ENCODE measurements at places on chromosomes 2 and 18.

- no peak for DNase-seq
Measured at GRCh38 chr2:11102466-11102865, 52.8 kb upstream of the SLC66A3 start.

DNA sequence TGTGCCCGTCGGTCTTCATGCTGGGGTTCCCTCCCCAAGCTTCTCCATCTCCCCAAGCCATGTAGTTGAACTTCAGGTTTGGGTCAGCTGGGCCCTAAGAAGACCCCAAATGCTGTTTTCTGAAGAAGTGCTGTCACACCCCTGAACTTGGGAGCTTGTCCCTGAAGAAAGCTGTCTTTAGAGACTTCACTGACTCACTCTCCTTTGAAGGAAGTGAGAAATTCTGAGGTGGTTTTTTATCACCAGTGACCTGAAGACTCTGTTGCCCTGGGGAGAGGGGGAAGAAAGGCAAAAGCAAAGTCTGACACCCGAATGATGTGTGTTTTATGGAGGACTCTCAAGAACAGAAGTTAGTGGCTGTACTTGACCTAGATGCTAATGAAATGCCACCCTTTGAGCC, 83.6 kb upstream of the BCL2L11 start:
- DNase-seq: no peak

GRCh38 chr2:8488001-8488738, 193.7 kb upstream of the ID2 start:
- DNase-seq: no peak

DNA sequence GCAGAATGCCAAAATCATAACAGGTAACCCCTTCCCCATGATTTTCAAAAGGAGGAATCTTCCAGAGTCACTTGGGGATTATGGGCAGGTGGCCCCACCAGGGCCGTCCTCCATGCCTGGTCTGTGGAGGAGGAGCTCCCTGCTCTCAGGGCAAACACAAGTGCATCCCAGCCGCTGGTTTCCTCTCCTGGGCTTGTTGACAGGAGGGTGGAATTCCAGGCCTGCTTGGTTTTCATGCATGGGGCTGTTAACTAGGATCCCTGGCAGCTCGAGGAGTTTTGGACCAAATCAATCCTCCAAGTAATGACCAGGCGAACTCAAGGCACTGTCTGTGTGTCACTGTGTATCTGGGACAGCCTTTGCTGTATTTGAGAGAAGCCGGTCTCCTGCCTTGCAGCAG, 45.3 kb downstream of the FOSL2 start:
- peak; percentile 21 for DNase-seq

DNA sequence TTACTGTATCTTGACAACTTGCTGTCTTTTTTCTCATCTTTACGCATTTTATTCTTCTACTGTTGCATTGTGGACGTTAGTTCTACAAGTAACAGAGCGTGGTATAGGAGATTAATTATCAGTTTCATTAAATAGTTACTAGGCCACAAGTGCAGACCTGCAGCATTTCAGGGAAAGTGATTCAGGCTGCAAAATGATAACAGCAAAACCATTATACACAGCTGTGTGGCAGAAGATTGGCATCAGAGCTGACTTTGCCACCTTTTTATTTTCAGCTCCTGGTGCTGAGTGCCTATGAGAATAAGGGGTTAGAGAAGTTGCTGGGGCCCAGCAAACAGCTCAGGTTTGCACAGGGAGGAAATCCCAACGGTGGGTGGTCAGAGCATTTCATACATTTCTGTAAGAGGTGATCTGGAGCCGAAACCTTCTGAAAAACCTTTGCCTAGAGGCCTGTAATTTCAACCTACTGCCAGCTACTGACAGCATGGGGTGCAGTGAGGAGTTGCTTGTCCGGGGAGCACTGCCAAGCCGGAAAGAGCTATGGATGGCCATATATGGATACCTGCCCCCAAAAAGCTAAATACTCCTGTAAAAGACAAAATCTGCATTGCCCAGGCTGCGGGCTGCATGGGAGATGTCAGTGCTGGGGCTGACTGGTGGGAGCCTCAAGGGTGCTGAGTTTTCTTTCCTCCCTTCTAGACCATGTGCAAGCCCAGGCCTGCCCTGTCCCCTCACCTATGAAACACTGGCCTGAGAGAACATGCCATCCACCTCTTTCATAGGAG, 2.7 kb upstream of the CCBE1 start:
- DNase-seq: no peak

GRCh38 chr18:45361125-45361851, 254.0 kb upstream of the SLC14A2 start:
- DNase-seq: no peak

- DNase-seq: no peak
Measured at GRCh38 chr2:227592694-227593387, 5.9 kb upstream of the SCYGR2 start.

DNA sequence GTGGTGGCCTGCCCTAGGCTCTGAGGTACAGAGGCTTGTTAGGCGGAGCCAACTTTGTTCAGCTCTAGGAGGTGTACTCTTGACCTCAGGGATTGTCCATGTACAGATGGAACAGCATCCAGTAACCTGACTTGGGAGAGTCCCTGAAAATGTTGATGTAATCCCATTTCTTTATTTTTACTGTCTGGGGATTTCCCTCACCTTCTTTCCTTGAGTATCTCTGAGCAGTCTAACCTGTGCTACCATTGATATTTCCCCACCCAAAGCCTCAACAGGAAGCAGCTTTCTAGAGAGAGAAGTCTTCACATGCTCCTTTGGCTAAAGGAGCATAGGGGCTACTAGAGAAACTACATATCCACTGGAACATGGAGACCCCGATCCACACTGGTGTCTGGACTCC, 10.4 kb downstream of the IL36A start:
- no peak for DNase-seq

- no peak for DNase-seq
Measured at GRCh38 chr2:11364565-11364887, 20.1 kb upstream of the ROCK2 start.

GRCh38 chr18:21064347-21064746, 47.3 kb downstream of the ROCK1 start:
- no peak for DNase-seq

- no peak for DNase-seq
Measured at GRCh38 chr2:66824926-66825325, 390.0 kb downstream of the MEIS1 start.

DNA sequence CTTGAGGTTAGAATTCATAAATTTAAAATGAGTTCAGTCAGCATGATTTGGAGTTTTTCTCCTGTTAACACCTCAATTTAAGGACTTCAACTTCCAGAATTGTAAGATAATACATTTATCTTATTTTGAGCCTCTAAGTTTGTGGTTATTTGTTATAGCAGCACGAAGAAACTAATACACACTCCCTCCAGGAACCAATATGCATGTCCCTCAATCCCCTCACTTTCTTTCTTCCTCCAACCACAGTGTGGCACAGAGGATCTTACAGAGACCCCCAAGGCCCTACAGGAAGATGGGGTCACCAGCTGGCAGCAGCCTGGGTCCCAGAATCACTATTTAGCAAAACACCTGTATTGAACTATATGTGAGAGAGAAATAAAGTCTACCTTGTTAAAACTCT, 242.0 kb downstream of the RAD51AP2 start:
- DNase-seq: no peak

- no peak for DNase-seq
Measured at GRCh38 chr2:33323957-33324356, 152.5 kb upstream of the RASGRP3 start.

DNA sequence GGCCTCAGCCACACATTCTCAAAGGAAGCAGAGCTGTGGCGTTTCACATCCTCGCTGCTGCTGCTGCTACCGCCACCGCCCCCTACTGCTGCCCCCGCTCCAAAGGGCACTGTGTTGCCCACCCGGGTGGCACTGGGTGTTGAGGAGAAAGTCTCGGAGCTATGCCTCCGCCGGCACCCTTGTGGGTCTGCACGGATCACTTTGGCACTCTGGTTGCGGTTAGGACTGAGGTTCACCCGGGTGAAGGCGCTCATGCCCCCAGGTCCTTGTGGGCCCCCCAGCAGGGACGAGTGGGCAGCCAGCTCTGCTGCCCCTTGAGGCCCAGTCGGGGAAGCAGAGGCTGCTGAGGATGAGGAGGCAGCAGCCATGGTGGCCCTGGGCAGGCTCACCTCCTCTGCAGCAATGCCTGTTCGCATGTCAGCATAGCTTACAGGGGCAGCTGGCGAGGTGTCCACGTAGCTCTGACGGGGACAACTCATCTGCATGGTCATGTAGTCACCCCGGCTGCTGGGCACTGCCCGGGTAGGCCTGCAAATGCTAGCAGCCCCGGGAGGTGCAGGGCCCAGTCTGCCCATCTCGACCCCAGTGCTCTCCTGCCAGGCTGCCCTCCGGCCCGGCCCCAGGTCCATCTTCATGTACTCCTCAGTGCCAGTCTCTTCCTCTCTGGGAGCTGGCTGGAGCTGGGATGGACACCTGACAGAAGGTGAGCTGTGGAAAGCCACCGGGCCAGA, 4.2 kb downstream of the IRS1 start:
- DNase-seq: peak; percentile 3

DNA sequence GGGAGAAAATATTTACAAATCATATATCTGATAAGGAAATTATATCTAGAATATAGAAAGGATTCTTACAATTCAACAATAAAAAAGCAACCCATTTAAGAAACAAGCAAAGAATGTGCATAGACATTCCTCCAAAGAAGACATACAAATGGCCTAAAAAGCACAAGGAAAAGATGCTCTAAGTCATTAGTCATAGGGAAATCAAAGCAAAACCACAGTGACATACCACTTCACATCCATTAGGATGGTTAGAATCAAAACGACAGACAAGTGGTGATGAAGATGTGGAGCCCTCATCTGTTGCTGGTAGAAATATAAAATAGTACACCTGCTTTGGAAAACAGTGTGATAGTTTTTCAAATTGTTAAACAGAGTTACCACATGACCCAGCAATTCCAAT, 48.2 kb downstream of the MAPRE2 start:
- no peak for DNase-seq

DNA sequence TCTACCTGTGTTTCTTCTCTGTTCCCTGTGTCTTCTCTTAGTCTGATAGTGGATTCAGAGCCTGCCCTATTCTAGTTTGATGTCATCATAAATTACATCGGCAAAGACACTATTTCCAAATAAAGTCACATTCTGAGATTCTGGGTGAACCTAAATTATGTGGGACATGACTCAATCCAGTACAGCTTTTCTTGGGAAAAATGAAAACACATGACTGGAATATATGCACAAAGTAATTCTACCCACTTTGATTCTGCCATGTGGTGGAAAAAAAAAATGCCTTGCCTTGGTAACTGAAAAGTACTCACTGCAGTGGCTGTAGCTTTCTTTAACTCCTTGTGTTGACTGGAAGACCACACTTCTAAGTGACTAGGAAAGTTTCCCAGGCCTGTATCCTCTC, 73.7 kb downstream of the LRATD1 start:
- DNase-seq: no peak

GRCh38 chr2:130391872-130392670, 36.2 kb downstream of the PTPN18 start:
- no peak for DNase-seq

- no peak for DNase-seq
Measured at GRCh38 chr2:70035344-70035844, 51.9 kb upstream of the PCBP1 start.

DNA sequence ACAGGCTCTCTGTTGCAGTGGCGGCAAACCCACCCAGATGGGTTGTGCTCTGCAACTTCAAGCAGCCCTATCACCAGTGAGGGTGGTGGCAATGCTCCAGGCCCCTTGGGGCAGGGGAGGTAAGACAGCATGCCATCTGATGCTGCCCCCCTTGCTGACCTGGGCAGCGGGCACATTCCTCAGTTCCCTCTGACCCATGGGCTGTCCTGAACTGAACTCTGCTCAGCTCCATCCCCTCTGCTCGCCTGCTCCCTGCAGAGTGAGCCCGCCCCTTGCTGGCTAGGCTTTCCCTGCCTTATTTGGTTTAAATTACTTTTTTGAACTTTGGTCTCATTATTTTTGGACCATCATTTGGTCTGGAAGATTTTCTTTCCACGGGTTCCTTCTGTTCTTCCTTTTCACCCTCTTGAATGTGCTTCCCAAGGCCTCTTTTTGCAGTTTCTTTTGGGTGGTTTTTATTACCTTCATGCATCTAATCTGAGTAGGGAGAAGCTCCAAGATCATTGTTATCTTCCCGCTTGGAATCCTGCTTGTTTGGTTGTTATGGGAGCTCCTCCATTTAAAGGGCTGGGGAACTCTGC, 565.4 kb downstream of the TNS1 start:
- DNase-seq: no peak

DNA sequence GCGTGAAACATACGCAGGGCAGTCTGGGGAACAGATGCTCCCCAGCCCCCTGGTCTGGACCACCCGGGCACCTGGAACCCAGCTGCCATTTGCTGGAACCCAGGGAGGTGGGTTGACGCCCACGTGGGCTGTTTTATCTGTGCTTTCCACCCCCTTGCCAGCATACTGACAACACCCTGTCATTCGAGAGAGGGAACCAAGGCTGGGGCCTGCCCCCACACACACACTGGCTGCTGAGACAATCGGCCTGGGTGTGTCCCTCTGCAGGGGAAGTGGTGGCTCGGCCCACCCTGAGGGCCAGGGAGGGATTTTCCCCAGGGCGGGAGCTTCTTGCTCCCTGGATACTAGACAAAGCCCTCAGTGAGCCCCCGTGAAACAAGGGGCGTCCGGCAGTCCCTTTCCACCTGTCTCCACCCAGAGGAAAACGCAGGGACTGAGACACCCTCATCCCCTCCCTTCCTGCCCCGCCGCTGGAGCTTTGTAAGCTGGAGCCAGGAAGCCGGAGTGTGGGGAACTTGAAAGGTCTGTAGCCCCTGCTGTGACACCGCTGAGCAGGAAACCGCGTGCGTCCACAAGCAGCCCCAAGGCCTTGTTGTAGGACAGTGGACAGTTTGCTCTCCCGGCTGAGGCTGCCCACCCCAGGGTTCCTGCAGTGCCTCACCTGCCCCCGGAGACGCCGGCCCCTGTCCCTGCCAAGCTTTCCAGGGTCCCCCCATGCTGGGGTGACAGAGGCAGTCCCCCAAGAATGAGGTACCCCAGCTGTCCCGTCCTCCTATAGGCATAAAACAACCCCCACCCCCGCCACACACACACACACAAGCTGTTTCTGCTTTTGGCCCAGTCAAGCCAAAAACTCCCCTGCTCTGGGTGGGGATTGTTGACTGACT, 14.1 kb upstream of the KLF11 start:
- peak; percentile 23 for DNase-seq

GRCh38 chr2:202911203-202911511, 316 bp downstream of the WDR12 start:
- no peak for DNase-seq

- no peak for DNase-seq
Measured at GRCh38 chr2:117775703-117776219, 38.7 kb upstream of the DDX18 start.

DNA sequence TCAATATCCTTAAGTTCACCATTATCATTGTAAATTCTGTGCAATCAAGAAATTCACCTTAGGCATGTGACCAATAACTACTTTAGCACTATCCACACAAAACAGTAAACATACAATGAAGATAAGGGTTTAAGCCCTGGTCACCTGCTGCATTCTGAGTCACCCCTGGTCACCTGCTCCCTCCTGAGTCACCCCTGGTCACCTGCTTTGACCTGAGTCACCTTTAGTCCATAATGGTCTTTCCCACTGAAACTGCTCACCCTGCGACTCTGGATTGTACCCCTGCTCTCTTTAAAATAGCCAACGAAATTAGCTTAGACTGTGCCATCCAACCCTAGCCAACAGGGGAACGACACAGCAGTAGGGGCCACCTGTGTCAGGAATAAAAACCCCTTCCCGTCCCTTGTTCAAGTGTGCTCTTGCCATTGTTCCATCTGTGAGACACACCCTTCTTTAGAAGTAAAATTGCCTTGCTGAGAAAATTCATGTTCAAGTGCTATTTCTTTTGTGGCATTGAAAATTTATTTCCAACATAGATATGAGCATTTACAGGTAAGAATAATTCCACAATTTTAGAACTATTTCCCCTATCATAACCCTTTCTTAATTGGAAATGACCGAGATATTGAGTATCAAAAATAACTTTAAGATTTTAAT, 902.8 kb downstream of the DSC3 start:
- DNase-seq: no peak

Data from PC-9 (cell line).